Lower lobe of right lung (tissue), 2 donors: ENCODE measurements at places on chromosomes 1 and 21. TPM values are rescaled to one million over a fixed set of nuclear protein-coding genes. Genes with fewer than 3 reads are reported as not detected.

- no peak overlapping the region for H3K27ac ChIP-seq
- no peak for DNase-seq
- H3K36me3 ChIP-seq, result no peaks in the 10 kb centered on the region
- peaks cover 71% of the 10 kb centered on the region for H3K4me1 ChIP-seq
- no peak overlapping the region for H3K4me3 ChIP-seq
Measured at GRCh38 chr1:2528016-2528415, 1.6 kb upstream of the PANK4 start.

DNA sequence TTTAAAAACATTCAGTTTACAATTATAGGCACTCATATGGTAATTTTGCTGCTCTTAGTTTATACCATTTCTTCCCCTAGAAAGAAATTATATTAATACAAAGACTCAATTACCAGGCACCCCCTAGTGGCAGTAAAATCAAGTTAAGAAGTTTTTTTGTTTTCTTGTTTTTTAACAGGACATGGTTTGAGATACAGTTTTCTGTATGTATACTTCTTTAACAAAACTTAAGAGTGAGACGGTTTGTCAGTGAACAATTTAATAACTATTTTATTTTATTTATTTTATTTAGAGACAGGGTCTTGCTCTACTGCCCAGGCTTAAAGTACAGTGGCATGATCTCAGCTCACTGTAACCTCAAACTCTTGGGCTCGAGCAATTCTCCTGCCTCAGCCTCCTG, 224.6 kb downstream of the FAF1 start:
- peaks cover 18% of the 10 kb centered on the region for H3K36me3 ChIP-seq
- H3K4me3 ChIP-seq, result no peak overlapping the region
- no peak for DNase-seq
- peaks cover 4% of the 10 kb centered on the region for H3K4me1 ChIP-seq
- H3K27ac ChIP-seq, result no peak overlapping the region

GRCh38 chr1:41319807-41320711, 41.2 kb upstream of the FOXO6 start:
- no peak overlapping the region for H3K4me3 ChIP-seq
- H3K4me1 ChIP-seq, result no peaks in the 10 kb centered on the region
- no peak for DNase-seq
- H3K27ac ChIP-seq, result no peak overlapping the region
- no peaks in the 10 kb centered on the region for H3K27me3 ChIP-seq
- H3K36me3 ChIP-seq, result no peaks in the 10 kb centered on the region

- no peak overlapping the region for H3K27ac ChIP-seq
- H3K27me3 ChIP-seq, result peaks cover 33% of the 10 kb centered on the region
- no peak overlapping the region for H3K4me3 ChIP-seq
- no peak for DNase-seq
Measured at GRCh38 chr1:170674239-170674638, 10.3 kb downstream of the PRRX1 start.

GRCh38 chr1:2443277-2444137, 31.1 kb upstream of the PEX10 start:
- no peaks in the 10 kb centered on the region for H3K36me3 ChIP-seq
- H3K4me1 ChIP-seq, result no peaks in the 10 kb centered on the region
- no peak overlapping the region for H3K4me3 ChIP-seq
- H3K27ac ChIP-seq, result no peak overlapping the region
- peaks cover 47% of the 10 kb centered on the region for H3K27me3 ChIP-seq

GRCh38 chr1:11068600-11069473, 9.0 kb upstream of the SRM start:
- no peak overlapping the region for H3K4me3 ChIP-seq
- H3K27me3 ChIP-seq, result no peaks in the 10 kb centered on the region
- H3K36me3 ChIP-seq, result peaks cover 91% of the 10 kb centered on the region
- peak; percentile 18 for DNase-seq
- H3K27ac ChIP-seq, result no peak overlapping the region

GRCh38 chr1:185350027-185350442, 33.0 kb upstream of the IVNS1ABP start:
- no peak for DNase-seq
- H3K4me1 ChIP-seq, result no peaks in the 10 kb centered on the region
- H3K36me3 ChIP-seq, result no peaks in the 10 kb centered on the region
- H3K4me3 ChIP-seq, result no peak overlapping the region
- no peak overlapping the region for H3K27ac ChIP-seq

Gene PCSK9
- 25.7 TPM for total RNA-seq

DNA sequence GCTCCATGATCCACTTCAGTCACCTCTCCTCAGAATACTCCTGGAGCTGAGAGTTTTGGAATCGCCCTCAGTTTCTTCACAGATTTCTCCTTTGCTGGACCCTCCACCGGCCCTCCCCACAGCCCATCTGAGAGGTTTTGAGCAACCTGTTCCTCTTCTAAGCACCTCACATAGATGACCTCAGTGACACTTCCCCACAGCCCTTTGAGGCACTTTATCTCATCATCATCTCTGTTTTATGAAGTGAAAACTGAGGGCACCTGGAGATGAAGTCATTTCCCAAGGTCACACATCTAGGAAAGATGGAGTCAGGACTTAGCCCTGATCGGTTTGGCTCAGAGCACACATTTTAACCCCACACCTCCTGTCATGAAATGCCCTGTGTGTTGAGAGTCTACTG, 76.8 kb upstream of the ZNF281 start:
- H3K4me3 ChIP-seq, result no peak overlapping the region
- no peaks in the 10 kb centered on the region for H3K36me3 ChIP-seq
- peaks cover 6% of the 10 kb centered on the region for H3K4me1 ChIP-seq
- no peak overlapping the region for H3K27ac ChIP-seq

Gene UBE4B
- total RNA-seq, result 39.1 TPM

Gene RNU1-4
- 6,803 TPM for total RNA-seq

GRCh38 chr1:108179018-108179417, 21.1 kb downstream of the SLC25A24 start:
- H3K4me3 ChIP-seq, result no peak overlapping the region
- H3K27ac ChIP-seq, result no peak overlapping the region
- peaks cover 81% of the 10 kb centered on the region for H3K36me3 ChIP-seq
- peaks cover 15% of the 10 kb centered on the region for H3K4me1 ChIP-seq
- no peak for DNase-seq
- H3K27me3 ChIP-seq, result no peaks in the 10 kb centered on the region

Gene RAB42
- total RNA-seq, result 7.0 TPM

- no peaks in the 10 kb centered on the region for H3K27me3 ChIP-seq
- peaks cover 16% of the 10 kb centered on the region for H3K4me1 ChIP-seq
- H3K36me3 ChIP-seq, result peaks cover 6% of the 10 kb centered on the region
- peak within 1 kb of the TSS; percentile 57 for H3K4me3 ChIP-seq
Measured at GRCh38 chr1:150281758-150282557, at the start of gene CIART. TSS of gene CIART (plus strand) at chr1:150282554. CDS start at chr1:150283268, 714 bp downstream.

Gene CLEC20A
- total RNA-seq, result not detected

- H3K27me3 ChIP-seq, result no peaks in the 10 kb centered on the region
- no peak overlapping the region for H3K27ac ChIP-seq
- H3K4me3 ChIP-seq, result no peak overlapping the region
- DNase-seq, result no peak
- no peaks in the 10 kb centered on the region for H3K36me3 ChIP-seq
Measured at GRCh38 chr21:34582506-34583150, 32.3 kb downstream of the RCAN1 start.

- no peaks in the 10 kb centered on the region for H3K36me3 ChIP-seq
- H3K4me1 ChIP-seq, result no peaks in the 10 kb centered on the region
- no peak for DNase-seq
- H3K27me3 ChIP-seq, result no peaks in the 10 kb centered on the region
Measured at GRCh38 chr1:199574950-199575349, 452.6 kb upstream of the NR5A2 start.

DNA sequence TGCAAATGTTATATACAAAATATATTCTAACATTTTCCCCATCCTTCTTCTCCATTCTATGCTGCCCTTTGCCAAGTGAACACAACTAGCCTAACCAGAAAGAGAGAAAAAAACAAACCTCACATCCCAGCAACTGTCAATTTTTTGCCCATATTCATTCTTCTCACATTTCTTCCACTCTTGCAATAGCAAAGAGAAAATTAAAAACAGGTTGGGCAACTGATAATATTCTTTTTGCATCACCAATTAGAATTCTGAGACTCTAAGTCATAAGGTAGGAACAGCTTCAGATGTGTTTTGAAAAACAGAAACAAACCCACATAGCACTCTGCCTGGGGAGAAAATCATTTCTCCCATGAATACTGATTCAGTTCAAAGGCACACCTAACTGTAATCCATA, 25.2 kb upstream of the EXO1 start:
- H3K4me1 ChIP-seq, result no peaks in the 10 kb centered on the region
- no peak overlapping the region for H3K27ac ChIP-seq
- H3K4me3 ChIP-seq, result no peak overlapping the region
- H3K36me3 ChIP-seq, result no peaks in the 10 kb centered on the region
- H3K27me3 ChIP-seq, result no peaks in the 10 kb centered on the region

Gene CD2
- 9.8 TPM for total RNA-seq

Gene TFF1
- total RNA-seq, result not detected

Gene RNU1-1
- total RNA-seq, result 6,803 TPM
